Fibroblast of upper back skin (primary cell): ENCODE measurements at places on chromosomes 5 and 9.

DNA sequence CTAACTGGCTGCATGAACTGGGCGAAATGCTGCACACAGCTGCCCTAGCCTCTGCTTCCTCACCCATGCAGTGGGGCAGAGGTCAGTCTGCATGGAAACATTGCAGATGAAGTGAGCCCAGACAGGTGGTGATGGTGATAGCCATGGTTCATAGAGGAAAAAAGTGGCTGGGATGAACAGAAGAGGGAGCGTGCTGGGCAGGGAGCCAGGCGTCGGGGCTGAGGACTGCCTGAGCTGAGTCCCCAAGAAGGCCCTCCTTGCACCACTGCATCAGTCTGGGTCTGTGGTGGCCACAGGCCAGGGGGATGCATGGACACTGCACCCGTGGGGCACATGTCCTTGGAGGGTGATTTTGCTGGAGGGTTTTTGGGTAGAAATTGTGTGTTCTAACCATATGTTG is 80.5 kb downstream of the AMBP start:
- no peak for DNase-seq

DNA sequence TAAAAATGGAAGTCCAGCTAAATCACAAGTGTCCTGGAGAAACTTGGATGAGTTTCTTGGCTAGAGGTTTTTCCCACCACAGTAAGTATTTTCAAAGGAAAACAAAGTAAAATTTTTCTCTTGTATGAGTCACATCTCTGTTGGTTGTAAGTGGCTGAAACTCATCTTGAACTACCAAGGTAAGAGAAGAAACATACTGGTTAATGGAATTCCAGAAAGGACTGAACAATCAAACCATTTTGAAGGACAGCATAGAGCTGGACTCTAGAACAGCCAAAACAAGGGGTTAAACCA is 102.8 kb upstream of the CDKN2B start:
- peak; percentile 79 for DNase-seq

DNA sequence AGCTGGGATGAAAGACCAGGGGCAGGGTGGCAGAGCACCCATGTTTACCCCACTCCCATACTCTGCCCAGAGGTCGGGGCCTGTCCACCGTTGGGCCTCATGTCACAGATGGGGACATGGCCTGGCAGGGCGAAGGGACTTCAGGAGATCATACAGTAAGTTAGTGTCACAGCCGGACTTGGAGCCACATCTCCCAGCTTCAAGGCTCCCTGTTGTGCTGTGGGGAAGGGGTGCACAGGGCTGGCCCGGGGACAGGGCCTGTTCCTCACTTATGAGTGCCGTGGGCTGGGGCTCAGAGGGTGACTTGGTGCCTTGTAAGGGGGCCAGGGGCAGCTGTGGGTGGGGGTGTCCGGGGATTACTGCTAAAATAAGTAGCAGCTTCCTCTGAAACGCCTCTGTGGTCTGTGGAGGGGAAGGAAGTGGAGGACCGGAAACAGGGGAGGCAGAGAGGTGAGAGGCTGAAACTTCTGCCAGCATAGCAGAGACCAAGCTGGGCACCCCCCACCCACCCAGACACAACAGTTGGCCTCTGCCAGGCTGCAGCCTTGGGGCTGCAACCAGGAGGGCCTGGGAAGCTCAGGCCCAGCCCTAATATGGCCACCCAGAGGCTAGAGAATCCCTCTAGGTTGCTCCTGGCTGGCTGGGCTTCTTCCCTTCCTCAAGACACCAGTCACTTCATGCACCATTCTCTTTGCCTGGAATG is 41.1 kb upstream of the NEK6 start:
- no peak for DNase-seq

DNA sequence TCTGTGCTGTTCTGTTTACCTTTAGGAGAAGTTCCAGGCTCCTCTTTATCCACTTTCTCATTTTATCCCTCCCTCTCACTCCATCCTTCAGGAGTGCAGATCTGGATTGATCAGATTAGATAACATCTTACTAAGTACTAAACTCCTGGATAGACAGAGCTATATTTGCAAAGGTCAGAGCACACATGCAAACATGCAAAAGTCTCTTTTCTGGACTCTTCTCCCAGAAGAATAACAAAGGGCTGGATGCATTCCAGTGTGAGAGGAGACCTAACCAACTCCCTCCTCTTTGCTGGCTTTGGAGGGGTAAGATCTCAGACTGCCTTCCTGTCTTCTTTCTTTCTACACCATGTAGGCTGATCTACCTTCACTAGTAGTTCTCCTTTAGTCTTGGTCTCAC is 21.4 kb downstream of the GARNL3 start:
- no peak for DNase-seq

DNA sequence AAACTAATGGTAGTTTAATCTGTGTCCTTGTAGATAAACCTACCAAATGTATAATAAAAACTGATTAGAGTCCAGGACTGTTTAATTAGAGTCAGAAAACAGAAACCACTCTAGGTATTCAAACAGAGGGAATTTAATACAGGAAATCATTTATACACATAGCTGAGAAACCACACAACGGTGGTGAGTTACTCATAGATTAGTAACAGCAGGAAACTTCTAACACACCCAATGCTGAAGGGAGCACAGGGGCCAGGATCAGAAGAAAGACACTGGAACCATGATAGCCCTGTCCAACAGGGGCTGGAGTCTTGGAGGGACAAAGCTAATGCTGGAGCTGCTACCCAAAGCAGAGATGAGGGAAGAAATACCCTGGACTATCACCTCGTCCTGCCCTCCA is 321.0 kb downstream of the ACTL7B start:
- DNase-seq = peak; percentile 83

DNA sequence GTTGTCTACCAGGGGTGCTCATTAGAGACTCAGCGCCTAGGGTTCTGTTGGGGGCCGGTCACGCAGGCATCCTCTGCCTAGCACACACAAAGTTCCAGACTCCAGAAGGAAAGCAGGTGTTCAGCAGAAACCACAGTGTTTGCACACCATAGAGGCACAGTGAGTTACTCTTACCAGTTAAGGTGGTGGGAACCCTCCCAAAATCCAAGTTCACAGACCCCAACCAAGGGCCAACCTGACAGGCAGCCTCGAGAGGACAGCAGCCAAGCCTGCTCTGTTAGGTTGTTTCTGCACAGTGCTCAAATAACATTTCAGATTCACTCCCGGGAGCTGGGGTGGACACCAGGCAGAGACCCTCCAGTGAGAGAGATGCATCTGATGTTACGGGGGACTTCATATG is 36.2 kb downstream of the SECISBP2 start:
- no peak for DNase-seq

DNA sequence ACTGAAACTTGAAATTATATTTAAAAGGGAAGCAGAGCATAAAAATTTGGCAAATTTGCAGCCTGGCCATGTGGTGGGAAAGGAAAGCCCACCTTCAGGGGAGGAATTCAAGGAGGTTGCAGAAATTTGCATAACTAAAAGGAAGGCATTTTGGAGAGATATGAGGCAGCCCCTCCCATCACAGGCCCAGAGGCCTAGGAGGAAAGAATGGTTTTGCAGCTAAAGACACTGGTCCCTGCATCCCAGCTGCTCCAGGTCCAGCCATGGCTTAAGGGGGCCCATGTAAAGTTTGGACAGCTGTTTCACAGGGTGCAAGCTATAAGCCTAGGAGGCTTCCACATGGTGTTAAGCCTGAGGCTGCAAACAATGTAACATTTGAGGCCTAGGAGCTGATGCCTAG is 212.5 kb downstream of the NNT start:
- no peak for DNase-seq

GRCh38 chr9:27331393-27331792 is 34.4 kb upstream of the EQTN start:
- DNase-seq = no peak

GRCh38 chr9:135551031-135551430 is 5.1 kb downstream of the OBP2A start:
- no peak for DNase-seq

DNA sequence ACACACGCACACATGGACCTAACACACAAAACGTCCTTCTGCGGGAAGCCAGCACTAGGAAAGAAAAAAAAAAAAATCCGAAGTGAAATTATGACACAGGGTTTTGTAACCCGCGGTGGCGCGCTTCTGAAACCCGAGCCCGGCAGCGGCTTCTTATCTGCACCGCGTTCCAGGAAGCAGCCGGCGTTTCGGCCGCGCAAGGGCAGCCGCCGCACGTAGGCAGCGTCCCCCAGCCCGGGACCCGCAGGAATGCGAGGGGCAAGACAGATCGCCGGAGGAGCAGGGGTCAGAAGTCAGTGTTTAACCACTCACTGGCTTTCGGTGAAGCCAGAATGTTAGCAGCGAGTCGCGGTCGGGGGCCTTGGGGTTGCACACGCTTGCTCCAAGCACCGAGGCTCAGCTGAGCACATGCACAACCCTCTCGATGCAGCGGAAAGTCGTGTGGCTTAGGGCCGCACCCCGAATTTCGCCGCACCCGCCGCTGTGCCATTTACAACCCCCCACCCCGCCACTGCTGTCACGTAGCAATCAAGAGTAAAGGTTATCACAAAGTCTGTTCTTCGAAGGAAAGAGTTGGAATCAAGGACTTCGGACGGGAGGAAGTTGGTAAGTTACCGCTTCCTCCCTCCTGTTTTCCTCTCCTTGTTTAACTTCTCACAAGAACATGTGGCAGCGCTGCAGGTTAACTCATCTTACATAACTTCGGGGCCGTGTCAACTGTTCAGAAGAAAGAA is 167.9 kb downstream of the AUH start:
- DNase-seq = peak; percentile 88

- no peak for DNase-seq
These were observed 1.6 kb upstream of the ASPN start for GRCh38 chr9:92483627-92484545.

- DNase-seq = peak; percentile 13
These were observed 194.7 kb upstream of the FREM1 start for GRCh38 chr9:15104826-15105420.

DNA sequence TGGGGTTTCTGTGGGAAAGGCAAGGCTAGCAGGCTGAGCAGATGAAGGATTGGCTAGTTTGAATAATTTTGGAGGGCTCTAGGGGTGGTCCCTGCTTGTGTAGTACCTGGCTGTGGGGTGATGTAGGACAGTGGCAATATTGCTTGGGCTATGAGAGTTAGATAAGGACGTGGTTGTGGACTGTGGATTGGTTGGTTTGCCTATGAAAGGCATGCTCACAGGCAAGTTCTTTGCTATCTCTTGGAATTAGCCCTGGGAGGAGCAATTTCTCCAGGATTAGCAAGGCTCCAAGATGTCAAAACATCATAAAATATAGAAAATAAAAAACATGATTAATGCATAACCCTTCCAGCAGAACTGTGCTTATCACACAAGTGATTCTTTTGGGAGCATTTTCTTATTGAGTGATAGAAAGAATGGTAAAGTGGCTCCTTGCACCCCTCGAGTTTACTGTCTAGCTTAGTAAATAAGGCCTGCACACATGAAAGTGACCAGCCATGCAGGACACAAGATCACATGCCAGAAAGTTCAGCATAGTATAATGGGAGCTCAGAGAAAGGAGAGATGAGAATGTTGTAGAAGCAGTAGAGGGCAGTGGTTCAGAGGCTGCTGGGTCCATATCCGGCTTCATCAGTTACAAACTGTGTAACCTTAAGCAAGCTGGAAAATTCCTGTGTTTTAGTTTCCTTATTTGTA is 13.8 kb downstream of the AOPEP start:
- no peak for DNase-seq

DNA sequence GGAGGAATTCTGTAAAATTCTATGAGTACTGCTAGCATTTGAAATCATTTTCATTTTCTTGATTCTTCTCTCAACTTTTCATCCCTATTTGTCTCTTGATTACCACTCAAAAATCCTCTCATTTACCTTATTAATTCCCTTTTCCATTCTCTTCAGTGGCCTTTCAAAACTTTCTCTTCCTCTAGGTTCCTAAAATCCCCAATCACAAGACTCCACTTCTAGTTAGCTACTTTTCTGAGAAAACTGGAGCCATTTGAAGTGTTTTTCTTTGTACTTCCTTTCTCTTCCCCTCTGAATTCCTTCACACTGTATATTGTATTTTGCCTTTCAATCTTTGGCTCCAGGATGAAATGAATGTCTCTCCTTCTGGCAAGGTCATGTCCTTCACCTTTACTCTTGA is 61.3 kb upstream of the NR4A3 start:
- no peak for DNase-seq

DNA sequence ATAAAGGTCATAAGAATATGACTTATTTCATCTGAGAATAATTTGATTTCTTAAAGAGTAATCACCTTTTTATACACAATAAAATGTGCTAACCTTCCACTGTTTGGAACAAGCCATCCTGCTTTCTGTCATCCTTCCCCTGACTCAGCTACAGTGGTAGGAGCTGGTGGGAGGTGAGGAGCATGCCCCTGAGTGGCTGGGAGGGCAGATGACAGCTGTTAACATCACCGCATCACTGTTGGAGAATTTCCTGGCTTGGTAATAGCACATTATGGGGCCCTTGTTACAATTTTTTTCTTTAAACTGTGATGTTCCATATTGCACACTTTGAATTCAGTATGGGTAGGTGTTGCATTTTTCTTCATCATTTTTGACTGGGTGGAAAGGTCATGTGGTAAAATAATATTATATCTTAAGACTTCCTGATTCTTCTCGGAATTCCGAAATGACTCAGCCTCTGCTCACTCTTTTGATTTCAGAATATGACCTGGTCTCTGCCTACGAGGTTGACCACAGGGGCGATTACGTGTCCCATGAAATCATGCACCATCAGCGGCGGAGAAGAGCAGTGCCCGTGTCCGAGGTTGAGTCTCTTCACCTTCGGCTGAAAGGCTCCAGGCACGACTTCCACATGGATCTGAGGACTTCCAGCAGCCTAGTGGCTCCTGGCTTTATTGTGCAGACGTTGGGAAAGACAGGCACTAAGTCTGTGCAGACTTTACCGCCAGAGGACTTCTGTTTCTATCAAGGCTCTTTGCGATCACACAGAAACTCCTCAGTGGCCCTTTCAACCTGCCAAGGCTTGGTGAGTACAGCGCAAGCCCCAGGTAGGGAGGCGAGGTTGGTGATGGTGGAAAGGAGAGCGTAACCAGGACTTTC is 5.8 kb downstream of the ADAMTS16 start:
- peak; percentile 17 for DNase-seq

DNA sequence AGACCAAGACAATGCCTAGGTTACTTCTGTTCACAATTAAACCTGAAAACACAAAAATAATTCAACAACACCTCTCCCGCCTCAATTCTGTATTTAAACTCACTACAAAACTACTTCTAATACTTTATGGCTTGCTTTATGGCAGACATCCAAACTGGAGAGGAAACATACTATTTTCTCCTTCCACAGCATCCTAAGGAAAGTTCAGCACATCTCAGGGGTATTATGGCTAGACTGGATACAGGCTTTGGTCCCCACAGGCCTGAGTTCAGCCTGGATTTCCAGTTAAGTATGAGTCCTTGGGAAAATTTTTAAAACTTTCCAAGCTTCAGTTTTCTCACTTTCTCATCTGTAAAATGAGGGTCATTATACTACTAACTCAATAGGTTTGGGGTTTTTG is 480.2 kb downstream of the CAAP1 start:
- DNase-seq = peak; percentile 5
